IPS DF 6.9 (cell line): ENCODE measurements at places on chromosomes 2 and 18.
A peak's percentile ranks its signal among the peaks of the same experiment; 100 is the strongest.

DNA sequence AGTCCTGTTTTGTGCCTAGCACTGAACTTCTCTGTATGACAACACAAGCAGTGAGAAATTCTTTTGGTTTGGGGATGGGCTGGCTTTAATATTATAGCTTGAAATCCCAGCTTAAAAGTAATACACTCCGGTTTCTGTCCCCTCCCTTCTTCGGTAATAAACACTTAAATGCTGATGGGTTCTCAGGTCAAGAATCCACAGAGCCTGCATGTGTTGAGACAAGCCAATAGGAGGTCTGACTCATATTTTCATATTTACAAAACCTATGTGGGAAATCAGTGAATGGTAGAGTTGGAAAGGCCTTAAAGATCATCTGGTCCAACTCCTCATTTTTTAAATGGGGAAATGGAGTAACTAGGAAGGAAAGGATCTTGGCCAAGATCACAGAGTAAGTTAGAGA, 47.5 kb downstream of the VSNL1 start:
- no peak for DNase-seq

- no peak for DNase-seq
Observed at GRCh38 chr18:35139517-35139916, 98.3 kb downstream of the MAPRE2 start.

DNA sequence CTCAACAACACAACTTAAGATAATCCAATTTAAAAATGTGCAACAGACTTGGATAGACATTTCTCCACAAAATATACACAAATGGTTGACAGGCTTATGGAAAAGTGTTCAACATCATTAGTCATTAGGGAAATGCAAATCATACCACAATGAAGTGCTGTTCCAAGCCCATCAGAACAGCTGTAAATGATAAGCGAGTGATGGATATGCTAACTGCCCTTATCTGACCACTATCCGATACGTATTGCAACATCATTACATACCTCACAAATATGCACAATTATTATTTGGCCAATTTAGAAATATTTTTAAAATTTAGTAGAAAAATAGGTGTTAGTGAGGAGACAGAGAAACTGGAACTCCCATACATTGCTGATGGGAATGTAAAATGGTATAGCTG, 62.2 kb downstream of the PPP4R1 start:
- DNase-seq: no peak

- no peak for DNase-seq
Observed at GRCh38 chr2:184032983-184033382, 565.3 kb upstream of the ZNF804A start.

GRCh38 chr2:242034996-242035814, 165.7 kb downstream of the RTP5 start:
- no peak for DNase-seq

DNA sequence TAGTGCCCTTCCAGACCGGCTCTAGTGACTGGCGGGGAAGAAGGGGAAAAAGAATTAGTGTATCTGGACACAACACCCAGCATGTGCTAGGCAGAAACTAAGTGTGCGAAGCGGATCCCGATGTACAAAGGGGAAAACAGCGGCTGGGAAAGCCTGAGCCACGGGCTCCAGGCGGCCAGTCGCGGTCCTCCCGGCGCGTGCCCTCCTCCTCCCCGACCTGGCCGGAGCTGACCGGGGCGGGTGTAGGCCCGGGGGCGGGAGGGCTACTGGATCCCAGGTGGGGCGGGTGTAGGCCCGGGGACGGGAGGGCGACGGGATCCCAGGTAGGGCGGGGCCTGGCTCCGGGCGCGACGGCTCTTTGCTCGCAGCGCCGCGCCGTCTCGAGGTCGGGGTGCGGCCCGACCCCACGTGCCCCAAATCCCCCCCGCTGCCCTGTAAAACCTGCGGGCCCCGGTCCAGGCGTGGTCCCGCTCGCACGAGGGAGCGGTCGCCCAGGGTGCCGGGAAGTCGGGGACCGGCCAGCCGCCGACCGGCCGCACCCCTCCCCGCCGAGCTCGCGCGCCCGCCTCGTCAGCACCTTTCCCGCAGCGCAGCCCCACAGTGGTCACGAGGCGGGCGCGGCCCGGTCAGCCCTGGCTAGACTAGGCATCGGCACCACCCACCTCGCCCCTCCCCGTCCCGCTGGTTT, 48.8 kb downstream of the C2orf42 start:
- DNase-seq: no peak

GRCh38 chr2:51424418-51424817, 392.5 kb upstream of the NRXN1 start:
- DNase-seq: peak; percentile 39

- DNase-seq: no peak
Observed at GRCh38 chr18:21205695-21206094, 36.3 kb upstream of the GREB1L start.

- DNase-seq: no peak
Observed at GRCh38 chr18:34796035-34796657, 86.0 kb downstream of the DTNA start.

- no peak for DNase-seq
Observed at GRCh38 chr18:10064267-10064666, 150.5 kb downstream of the VAPA start.

DNA sequence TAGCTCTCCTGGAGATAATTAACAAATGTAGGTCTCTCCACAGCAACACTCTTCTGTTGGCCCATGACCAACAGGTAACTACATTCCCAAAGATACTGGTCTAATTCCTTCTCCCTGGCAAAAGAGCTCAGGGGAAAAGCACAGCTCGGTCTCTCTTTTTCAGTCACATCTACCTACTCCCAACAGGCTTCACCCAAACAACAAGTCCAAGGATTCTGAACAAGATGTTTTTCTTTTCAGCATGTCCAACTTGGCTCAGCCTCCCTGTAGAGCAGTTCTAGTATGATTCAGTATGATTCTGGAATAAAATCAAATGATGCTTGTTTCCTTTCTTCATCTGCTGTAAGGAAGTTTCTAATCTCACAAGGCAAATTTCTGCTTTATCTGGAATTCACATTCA, 1704.8 kb upstream of the PIK3C3 start:
- DNase-seq: no peak

DNA sequence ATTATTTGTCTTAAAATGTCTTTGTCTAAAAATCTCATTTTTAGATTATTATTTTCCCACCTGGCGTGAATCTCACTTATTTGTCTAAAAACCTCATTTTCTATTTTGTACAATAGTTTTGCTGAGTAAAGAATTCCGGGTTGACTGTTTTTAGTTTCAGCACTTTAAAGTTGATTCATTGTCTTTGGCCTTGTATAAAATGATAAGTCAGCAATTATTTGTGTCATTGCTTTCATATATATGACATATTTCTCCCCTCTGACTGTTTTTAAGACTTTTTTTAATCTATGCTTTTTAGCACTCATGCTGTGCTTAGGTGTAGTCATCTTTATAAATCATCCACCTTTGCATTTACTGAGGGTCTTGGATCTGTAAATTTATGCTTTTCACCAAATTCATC, 92.1 kb upstream of the DOK6 start:
- DNase-seq: no peak

GRCh38 chr2:98502556-98503335, 58.1 kb downstream of the INPP4A start:
- no peak for DNase-seq

DNA sequence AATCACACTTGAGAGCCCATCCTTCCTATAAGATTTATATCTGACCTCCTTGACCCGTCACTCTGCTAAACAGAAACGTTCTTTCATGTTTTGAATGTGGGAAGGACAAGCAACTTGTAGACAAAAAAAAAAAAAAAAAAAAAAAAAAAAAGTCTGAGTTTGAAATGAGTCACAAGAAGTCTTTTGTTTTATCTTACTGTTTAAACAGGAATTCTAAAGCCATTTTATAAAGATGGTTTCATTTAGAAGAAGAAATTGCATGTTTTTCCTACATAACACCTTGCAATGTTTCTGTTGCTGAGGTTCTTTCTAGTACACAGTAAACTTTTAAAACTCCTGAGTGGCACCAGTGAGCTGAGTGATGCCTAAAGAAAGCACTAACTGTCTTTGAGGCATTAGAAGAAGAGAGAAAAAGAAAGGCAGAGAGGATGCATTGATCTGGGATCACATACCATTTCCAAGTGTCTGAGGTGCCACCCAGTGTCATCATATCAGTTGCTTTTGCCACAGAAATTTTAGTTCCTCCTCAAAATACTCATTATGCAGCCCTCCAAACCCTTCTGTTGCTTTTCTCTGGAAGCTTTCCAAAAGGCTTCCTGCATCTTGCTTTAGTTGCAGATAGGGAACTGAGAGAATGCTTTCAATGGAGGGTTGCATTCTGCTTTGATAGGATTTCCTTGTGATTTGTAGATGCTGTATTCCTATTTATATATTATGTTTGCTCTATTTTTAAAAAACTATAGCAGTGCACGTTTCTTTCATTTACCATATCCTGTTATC, 69.1 kb downstream of the ACVR2A start:
- no peak for DNase-seq

DNA sequence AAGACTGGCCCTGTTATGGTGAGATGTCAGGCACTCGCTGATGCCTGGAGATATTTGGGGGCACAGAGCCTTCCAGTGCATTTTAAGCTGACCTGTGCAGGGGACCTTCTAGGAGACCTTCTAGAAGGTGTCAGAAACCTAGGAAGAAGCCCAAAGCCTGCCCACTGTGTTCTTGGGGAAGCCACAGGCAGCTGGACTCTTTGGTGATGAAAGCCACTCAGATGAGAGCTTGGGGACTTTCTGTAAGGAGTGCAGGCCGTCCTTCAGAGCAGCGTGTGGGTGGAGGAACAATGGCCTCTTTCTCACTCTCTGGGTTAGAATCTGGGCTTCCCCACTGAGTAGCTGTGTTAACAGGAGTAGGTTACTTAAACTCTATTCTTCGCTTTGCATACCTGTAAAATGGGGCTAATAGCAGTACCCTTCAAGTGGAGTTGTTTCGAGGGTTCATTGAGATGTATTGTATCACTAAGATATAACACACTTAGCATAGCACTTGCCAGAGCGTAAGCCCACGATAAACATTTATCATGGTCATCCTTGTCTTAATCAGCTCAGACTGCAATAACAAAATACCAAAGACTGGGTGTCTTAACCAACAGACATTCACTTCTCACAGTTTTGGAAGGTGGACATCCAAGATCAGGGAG, 322.3 kb upstream of the EPAS1 start:
- DNase-seq: no peak

DNA sequence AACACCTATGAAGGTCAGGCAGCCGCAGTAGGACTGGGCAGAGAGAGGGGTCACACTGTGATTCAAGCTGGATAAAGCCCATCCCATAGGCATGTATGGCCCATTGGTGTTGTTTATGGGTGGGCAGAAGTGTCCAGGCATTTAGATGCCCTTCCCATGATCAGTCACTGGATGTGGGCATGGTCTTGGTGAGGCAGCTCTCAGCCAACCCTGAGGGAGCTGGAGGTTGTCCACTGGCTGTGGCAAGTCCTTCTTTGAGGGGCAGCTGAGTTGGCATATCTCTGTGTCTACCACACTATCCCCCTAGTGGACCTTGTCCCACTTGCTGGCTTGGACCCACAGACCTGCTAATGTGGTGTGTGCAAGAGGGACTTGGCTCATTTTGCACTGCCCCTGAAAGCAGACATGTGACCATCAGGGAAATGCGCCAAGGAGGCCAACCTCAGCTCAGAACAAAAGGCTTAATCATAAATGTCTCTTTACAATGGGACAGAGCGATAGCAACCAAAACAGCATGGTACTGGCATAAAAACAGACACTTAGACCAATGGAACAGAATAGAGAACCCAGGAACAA, 82.0 kb downstream of the TMEM17 start:
- no peak for DNase-seq

GRCh38 chr2:99398303-99398702, 61.1 kb downstream of the EIF5B start:
- no peak for DNase-seq

DNA sequence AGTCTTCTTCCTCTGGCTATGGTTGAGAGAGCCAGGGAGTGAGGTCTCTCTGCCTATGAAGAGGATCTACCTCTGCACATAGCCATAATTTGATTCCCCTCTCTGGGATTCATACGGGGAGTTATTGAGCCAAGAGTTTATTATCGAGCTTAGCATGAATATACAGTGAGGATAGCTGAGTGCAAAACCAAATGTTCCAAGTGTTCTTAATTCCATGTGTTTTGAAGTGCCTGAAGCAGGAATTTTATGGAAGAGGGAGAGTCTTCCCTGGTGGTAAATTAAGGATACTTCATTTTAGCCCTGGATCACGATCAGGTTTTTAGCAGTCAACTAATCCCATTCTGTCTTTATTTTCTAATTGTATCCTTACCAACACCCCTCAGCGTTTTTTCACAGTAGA, 270.6 kb downstream of the C1D start:
- DNase-seq: no peak
